ENCODE measurements at places on chromosomes 11 and 22.
A peak's percentile ranks its signal among the peaks of the same experiment; 100 is the strongest.

- DNase-seq, result no peak
Observed at GRCh38 chr11:103340956-103341355, 231.7 kb downstream of the DYNC2H1 start.

GRCh38 chr22:50150161-50151129 lies 20.1 kb upstream of the PANX2 start:
- DNase-seq, result no peak

GRCh38 chr11:13721760-13722159 lies 53.3 kb downstream of the FAR1 start:
- DNase-seq, result no peak

- DNase-seq, result no peak
Observed at GRCh38 chr11:129313541-129314297, 61.9 kb upstream of the BARX2 start.

DNA sequence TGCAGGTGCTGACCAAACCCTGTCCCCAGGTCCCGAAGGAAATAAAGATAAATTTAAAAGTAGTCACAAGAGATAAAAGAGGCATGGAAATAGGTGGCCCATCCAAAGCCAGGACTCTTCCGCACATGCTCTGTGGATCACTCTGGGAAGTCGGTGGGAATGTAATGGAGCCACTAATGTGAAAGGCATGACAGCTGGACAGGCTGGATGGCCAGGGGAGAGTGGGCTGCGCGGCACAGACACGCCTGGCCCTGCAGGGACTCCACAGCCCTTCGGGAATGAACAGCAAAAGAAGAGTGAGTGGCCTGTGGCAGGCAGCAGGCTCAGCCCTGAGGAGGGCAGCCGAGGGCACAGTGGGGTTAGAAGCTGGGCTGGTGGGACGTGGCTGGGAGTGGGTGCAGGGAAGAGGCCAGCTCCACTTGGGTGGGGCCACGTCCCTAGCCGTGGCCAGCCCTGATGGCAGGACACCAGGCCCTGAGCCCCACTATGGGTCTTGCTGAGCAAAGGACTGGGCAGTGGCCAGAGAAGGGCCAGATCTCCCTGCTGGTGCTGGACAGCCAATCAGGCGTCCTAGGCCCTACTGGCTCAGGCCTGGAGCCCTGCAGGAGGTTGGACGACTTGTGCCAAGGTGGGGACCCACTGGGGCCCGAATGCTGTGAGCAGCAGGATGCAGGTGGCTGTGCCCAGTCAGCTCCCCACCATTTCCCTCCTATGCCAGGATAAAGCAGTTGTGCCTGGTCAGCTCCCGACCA lies 31.3 kb upstream of the GNB1L start:
- DNase-seq, result no peak

DNA sequence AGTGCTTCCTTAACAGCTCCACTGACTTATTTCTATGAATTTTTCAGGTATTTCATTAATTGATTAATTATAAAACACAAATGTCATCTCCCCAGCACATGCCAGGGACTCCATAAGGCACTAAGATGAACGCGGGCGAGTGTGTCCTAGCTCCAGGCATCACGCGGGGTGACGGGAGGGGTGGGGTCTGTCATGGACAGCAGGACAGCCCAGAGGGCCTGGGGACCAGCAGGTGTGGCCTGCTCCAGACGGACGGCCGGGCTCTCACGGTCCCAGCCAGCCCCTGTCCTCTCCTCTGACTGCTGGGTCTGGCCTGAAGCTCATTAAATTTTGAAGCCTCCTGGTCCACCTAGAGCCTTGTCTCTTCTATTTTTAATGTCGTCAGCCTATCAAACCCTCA lies 531.1 kb downstream of the BRD1 start:
- DNase-seq, result no peak

- no peak for DNase-seq
Observed at GRCh38 chr11:30911247-30911646, 325.1 kb upstream of the MPPED2 start.

GRCh38 chr22:40432625-40433024 lies 62.2 kb downstream of the SGSM3 start:
- no peak for DNase-seq

DNA sequence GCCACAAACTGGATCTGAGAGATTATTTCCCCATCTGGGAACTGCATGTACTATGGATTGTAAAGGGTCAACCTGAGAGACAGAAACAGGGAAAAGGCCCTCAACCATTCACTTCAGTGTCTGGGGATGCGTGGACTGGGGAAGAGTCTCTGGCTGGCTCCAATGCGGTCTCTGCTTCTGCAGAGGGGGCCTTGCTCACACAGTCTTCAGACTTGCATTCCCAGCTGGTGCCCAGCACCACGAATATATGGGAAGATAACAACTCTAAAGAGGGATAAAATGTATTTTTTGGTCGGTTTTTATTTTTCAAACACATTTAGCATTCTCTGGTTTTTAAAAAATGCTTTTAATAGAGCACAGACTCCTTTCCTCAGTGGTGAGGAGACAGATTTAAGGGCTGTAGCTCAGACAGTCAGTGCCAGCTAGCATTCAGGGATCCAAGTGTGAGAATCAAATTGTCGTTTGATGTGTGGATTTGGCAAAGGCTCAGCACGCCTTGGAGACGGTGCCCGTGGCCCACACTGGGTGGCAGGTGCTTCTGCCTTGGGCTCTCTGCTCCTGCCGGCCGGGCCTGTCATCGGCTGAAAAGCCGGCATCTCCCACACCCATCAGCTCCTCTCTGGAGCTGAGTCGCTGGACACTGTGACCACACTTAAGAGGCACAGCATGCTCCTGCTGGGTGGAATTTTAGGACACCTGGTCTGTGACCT lies 8.0 kb upstream of the EFCAB6 start:
- DNase-seq, result no peak

DNA sequence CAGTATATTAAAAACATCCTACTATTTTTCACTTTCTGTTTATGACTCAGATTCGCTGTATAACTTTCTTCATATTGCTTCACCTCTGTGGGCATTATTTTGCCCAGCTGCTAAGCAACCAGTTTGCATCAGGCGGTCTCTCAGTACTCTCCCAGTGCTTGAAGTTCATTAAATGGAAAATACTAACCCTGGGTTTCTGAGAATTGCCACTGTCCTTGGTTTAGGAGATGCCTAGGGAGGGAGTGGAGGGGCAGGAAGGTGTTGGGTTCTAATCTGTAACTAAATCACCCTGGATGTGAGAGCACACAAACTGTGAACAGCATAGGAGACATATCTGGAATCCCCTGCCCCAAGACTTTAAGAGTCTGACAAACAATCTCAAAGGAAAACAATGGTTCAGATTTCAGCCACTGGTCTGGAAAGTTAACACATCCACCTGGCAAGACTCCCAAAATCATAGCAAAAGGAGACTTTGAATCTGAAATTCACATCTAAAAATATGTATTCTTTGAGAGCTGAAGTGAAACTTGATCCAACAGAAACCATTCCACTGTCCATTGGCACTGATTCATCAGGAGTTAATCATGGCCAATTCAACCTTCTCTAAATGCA lies 540.0 kb downstream of the SOX6 start:
- no peak for DNase-seq

DNA sequence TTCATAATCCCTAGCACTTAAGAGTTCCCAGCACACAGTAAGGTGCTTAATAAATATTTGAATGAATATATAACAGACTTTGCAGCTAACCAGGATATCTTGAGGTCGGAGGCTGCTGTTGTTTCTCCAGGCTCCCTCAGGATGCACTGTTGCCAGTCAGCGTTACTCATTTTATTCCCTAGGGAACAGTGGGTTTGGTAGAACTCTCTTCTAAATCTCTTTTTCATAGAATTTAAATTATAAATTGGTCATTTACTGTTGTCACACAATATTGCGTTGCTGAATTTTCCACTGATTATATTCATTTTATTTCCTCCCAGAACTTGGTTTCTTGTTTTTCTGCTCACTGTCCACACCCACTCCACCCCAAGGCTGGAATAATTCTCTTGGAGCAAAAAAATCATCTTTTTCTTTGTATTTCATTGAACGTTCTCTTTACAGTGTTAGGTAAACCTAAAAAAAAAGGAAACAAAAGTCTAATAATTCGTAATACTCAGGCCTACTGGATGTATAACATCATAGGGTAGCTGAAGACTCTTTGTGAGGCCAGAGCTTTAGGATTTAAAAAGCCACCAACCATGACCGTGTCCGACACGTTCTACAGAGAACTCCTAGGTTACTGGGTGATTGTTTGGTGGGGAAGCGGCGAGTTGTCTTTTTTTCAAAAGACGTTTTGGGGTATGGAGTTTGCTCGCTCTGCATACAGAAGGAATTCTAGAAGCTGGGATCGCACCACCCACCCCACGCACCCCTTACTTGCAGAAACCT lies 766 bp upstream of the CAPRIN1 start:
- DNase-seq, result peak; percentile 70

DNA sequence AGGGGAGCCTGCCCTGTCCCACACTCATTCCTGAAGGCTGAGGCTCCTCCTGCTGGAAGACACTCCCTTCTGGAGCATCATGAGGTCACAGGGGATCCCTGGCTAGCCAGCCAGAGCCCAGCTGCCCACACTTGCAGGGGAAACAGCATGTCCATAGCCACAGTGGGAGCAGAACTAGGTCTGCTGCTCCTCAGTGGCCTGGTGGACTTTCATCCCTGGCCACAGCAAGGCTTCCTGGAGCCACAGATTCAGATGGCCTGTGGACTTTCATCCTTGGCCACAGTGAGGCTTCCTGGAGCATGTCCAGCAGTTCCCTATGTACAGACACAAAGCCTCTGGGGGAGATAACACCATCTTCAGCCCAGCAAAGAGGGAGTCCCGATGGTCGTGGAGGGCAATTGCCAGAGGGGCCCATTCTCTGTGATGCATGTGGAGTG lies 5.9 kb upstream of the APOL6 start:
- no peak for DNase-seq

DNA sequence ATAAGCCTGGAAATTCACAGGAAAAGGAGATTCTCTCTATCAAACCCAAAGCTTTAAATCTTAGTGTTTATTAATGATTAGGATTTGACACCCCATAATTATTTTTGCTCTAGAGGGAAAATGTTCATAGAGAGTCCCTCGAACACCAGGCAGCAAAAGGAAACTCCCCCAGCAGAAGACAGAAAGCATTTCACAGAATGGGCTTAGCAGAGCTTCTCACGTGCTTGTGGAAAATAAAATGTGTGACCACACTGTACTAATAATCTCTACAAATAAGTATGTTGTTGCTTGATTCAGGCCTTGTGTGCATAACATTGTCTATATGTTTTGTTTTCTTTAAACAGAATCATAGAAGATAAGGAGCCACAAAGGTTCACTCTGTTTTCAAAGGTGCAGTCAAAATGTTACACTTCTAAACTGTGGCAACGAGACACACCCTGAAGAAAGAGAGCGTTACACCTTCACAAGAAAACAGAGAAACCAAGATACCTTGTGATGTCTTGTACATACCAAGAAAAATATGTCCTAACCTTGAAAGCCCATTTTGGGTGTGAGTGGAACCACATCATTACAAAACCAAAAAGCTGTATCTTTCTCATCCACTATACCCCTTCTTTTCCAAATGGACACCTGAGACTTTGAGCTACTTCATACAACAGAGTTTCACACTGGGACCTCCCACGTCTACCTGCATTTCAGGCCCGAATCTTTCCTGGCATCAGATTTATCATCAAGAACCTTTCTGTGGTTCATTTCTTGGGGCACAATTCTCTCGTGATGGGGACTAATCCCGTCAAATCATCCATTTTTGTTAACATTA lies 282.5 kb downstream of the ETS1 start:
- no peak for DNase-seq

DNA sequence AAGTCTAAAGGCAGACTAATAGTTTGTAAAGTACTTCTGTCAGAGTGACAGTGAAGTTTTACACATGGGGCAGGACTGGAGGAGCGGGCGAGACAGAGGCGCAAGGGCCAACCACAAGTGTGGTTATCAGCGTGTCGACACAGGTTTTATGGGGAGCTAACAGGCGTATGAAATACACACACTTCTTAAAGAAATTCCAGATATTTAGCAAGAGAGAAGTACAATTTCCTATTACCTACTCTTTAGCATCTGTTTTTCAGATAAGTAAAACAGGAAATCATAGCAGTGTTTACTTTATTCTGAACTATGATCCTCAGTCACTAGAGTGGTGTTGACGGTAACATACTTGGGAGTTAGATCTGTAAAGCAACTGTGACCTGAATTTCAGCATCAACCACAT lies 22.5 kb downstream of the VSIG10L2 start:
- no peak for DNase-seq

GRCh38 chr11:827897-828192 lies at the start of gene CRACR2B:
CRACR2B (plus strand) TSS chr11:827919; CDS start chr11:828608, 689 bp downstream.
- DNase-seq, result no peak

GRCh38 chr11:36151933-36152580 lies 137.2 kb downstream of the COMMD9 start:
- DNase-seq, result no peak

- no peak for DNase-seq
Observed at GRCh38 chr22:38313384-38313955, 3.8 kb downstream of the CSNK1E start.

- no peak for DNase-seq
Observed at GRCh38 chr11:66904055-66904454, 47.2 kb downstream of the LRFN4 start.

GRCh38 chr11:78552881-78553280 lies 21.8 kb downstream of the NARS2 start:
- no peak for DNase-seq

- no peak for DNase-seq
Observed at GRCh38 chr22:36430863-36431262, 43.1 kb upstream of the MYH9 start.

- DNase-seq, result no peak
Observed at GRCh38 chr11:6142936-6143335, 27.2 kb downstream of the OR52B2 start.

GRCh38 chr11:4466131-4466870 lies 16.1 kb upstream of the OR52K1 start:
- DNase-seq, result no peak

- no peak for DNase-seq
Observed at GRCh38 chr11:45399166-45399565, 113.0 kb upstream of the SYT13 start.

DNA sequence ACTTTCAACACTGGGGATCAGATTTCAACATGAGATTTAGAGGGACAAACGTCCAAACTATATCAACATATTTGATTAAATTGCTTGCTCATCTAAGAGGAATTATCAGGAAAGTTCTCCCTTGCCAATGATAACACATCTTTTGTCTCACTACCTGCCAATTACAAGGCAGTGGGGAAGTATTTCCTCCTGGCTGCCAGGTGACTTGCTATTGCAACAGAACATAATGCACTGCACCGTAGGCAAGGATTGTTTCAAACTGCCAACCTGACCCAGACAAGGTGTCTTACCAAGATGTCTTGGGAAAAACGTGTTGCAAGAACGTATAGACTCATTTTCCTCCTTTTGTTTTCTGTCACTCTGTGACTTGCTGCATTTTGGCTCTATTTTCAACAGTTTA lies 711.6 kb downstream of the METTL15 start:
- DNase-seq, result no peak

GRCh38 chr11:89293965-89294679 lies 116.4 kb downstream of the TYR start:
- DNase-seq, result no peak

- DNase-seq, result no peak
Observed at GRCh38 chr11:130649801-130650200, 201.4 kb downstream of the ADAMTS15 start.

GRCh38 chr11:121870206-121871045 lies 245.6 kb downstream of the BLID start:
- DNase-seq, result no peak
